ENCODE measurements at places on chromosomes 5 and 9.

GRCh38 chr5:143682929-143683386 lies 129.0 kb upstream of the HMHB1 start:
- DNase-seq = no peak

DNA sequence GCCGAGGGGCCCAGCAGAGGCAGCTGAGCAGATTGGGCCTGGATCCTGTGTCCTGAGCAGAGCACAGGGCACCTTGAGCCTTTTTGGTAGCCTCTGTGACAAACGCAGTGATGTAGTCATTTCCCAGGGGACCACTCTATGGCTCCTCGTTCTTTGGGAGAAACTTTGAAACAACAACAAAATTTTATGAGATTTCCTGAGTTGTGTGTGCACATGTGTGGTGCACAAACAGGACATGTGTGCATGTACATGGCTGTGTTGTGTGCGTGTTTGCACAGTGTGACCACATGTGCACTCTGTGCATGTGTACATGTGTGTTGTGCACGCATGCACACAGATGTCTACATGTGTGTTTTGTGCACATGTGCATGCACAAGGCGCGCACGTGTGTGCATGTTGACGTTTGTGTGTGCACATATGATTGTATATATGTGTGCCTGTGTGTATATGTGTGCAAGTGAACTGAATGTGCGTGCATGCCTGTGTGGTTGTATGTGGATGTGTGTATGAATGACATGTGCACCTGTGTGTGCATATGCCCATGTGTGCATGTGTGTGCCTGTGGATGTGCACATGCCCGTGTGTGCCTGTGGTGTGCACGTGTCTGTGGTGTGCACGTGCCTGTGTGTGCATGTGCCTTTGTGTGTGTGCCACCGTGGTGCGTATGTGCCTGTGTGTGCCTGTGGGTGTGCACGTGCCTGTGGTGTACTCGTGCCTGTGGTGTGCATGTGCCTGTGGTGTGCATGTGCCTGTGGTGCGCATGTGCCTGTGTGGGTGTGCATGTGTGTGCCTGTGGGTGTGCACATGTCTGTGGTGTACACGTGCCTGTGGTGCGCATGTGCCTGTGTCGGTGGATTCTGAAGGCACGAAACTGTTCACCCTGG lies 221.6 kb downstream of the CACNA1B start:
- DNase-seq = no peak

DNA sequence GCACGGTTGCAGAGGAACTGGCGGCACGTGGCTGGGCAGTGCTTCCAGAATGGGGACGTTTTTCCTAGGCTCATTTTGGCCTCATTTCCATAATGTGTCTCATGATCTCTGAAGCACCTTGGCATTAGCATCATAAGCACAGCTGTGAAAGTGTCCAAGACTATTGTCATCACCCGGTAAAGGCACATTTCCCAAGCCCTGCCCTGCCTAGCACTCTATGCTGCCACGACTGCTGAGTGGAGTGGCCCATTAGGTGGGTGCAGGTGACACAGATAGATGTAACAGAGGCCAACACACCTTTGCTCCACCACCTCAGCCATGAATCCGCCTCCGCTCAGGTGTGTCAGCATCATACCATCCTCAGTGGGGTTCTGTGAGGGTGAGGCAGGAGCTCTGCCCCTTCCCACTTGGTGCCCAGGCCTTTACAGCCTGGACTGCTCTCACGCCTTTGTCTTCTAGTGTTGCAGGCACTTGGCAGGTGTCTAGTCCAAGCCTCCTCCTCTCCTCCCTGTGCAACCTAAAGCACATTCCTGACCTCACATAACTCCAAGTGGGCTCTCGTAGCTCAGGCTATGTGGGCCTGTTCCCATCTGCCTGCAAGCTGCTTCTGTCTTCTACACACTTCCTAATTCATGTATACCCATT lies 213.0 kb downstream of the FSTL4 start:
- no peak for DNase-seq

GRCh38 chr9:74304598-74304997 lies 192.5 kb upstream of the RORB start:
- DNase-seq = no peak

DNA sequence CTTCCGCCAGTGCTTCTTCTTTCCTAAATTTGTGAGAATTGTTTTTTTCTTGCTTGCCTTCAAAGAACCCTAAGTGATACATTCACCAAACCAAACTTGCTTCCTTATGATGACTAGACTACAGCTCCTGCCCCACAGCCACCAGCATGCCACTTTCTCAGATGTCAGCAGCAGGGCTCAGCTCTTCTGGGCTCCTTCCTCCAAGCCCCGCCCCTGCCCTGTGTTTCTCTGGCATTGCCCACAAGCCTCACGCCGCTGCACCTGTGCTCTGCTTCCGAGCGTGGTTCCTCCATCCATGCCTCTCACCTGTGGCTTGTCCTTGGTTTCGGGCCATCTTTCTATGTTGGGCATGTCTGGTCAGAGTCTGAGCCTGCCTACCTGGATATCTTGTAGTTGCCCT lies 10.6 kb downstream of the UNC5A start:
- DNase-seq = no peak

- DNase-seq = no peak
These were observed 586.4 kb downstream of the ACTL7B start for GRCh38 chr9:108269371-108269770.

DNA sequence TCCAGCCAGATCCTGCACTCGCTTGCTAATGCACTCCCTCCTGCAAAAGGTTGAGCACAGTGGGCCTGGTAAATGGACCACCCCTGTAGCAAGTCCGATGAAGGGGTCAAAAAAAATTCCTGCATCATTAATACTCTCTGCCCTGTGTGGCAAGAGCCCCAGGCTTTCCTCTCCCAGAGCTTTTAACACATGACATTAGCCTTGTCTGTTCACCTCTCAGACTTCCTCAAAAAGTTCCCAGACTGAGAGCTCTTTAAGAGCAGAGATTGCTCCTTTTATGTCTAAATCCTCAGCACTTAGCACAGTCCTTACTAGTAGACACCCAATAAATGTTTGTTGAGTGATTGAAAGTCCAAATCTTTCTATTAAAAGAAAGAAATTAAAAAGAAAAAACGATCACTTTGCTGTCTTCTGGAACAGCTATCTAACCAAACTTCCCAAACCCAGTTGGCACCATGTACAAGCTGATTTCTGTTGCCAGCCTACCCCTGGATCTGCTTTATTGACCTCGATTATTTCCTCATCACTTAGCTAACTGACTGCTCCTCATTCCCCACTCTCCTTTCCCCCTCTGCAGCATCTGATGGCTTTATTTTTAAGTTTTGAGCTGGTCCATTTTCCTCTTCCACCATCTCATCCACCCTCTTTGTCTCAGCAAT lies 209.8 kb downstream of the ENC1 start:
- no peak for DNase-seq

- DNase-seq = no peak
These were observed 201.7 kb downstream of the NNT start for GRCh38 chr5:43804723-43805122.

DNA sequence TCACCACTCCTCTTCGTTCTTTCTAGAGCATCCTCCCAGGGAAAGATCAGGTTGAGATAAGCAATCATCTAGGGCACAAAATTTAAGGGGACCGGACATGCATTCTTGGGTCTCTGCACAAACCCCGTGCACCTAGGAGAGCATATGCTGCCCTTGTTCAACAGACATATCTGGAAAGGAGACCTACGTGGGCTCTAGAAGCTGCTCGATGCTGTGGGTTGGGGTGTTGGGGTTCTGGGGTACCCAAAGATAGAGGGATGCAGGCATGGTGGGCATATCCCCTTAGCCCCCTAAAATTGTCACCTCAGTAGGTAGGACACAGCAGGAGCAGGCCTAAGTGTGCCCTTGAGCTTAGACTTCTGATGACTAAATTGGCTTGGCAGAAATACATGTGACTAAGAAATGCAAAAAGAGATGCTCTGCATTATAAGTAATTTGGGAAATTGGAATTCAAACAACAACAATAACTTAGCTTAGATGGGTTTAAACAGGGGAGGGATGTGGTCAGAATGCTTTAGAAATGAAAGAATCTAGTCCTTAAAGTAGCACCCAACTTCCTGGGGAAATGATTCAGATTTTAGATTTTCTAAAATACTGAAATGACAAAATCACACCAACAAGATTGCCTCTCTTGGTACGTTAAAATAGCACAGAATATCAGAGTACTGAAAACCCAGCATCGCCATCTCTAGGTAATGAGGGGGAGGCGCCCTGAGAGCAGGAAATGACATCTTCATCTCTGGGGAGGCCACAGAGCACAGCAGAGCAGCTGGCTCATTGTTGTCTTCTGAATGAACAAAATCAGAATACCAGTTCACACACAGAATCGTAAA lies 172.3 kb downstream of the GNA14 start:
- DNase-seq = no peak

DNA sequence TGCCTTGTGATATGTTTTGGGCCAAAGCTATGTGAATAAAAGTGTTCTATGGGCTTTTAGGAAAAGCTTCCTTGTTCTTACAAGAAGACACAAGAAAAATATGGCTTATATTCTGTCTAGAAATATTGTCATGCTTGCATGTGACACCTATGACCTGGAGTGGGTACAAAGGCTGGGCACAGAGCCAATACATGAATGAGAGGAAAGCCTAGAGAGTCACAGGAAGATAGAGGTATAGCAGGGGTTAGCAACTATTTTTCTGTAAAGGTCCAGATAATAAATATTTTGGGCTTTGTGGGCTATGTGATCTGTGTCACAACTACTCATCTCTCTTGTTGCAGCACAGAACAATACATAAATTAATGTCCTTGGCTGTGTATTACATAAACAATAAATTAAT lies 196.6 kb upstream of the CD180 start:
- DNase-seq = no peak

DNA sequence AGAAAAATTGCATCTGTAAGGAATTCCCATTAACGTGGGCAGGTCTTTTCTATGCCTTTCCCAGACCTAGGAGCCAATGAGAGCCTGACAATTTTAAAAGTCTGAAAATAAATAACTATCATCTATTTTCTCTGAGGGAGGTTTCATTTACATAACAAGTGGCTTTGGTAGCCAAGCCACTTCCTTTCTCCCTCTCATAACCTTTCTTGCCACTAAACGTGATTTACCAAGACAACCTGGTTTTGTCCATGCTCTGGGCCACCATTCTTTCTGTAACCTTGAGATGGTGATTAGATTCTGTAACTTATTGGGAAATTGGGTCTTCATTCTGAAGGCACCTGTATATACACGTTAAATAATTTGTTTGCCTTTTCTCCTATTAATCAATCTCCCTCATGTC lies 1046.9 kb downstream of the CDH12 start:
- DNase-seq = no peak

Data from HS-27A (cell line).